DMS79 (cell line): ENCODE measurements at places on chromosomes 12 and 14.
A peak's percentile ranks its signal among the peaks of the same experiment; 100 is the strongest.

GRCh38 chr12:32893043-32893442 lies 3.5 kb downstream of the PKP2 start:
- DNase-seq, result no peak

- DNase-seq, result no peak
These were observed 458.1 kb downstream of the PCNX1 start for GRCh38 chr14:71365361-71365760.

GRCh38 chr12:108568338-108569154 lies 6.2 kb downstream of the ISCU start:
- peak; percentile 79 for DNase-seq

- DNase-seq, result no peak
These were observed 14.5 kb upstream of the WDR89 start for GRCh38 chr14:63656194-63656593.

GRCh38 chr12:104122298-104122697 lies 15.7 kb downstream of the NFYB start:
- no peak for DNase-seq

- no peak for DNase-seq
These were observed 20.2 kb downstream of the EVL start for GRCh38 chr14:100085462-100085861.

DNA sequence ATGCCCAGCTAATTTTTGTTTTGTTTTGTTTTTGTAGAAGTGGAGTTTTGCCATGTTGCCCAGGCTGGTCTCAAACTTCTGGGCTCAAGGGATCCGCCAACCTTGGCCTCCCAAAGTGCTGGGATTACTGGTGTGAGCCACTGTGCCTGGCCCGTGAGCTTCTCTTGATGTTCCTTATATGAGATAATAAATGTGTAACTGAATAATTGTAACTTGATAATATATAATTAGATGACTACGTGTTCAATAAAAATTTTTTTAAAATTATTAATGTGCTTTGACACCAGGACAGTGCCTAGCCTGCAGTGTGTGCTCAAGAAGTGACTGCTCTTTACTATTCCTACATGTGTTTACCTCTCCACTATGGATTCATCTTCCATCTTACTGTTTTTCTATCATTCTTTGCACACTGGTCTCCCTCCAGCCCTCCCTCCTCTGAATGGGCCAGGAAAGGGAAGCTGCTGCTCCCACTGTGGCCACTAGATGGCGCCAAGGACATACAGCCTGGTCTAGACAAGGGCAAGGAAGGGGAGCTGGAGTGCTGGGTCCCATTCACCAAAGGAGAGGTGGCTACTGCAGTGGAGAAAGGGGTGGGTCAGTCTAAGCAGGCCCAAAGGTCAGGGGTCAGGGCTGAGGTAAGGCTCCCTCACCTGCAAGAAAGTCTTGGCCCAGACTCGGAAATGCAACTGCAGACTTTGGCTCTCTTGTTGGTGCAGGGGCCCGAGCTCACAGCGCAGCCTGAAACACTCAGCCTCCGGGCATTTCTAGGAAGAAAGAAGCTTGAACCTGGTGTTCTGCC lies 14.7 kb upstream of the ZNF385A start:
- DNase-seq, result no peak

GRCh38 chr14:75426332-75427125 lies 1.3 kb upstream of the JDP2 start:
- DNase-seq, result no peak

DNA sequence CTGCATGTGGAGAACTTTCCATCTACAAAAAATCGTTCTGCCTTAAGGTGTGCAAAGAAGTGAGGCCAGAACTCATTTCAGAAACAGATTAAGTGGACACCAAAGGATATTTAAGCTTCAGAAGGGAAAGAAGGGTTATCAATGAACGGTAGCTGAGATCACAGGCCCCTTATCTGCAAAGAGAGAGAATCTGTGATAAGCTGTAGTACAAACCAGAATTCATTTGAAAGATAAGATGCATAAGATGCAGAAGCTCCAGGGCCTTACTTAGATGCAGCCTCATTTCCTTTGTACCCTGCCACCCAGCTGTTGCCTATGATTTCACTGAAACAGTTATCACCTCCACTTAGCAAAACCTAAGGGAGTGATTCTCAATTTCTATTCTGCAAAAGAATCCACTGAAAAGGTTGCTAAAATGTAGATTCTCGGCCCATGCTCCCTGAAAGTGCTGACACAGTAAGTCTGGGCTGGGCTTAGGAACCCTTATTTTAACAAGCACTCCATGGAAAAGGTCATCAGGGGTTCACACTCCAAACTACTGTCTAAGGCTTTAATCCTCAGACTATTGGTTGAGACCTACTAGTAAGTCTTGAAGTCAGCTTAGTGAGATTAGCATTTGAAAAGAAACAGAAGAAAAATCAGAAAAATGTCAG lies 64.8 kb downstream of the HELB start:
- DNase-seq, result no peak

DNA sequence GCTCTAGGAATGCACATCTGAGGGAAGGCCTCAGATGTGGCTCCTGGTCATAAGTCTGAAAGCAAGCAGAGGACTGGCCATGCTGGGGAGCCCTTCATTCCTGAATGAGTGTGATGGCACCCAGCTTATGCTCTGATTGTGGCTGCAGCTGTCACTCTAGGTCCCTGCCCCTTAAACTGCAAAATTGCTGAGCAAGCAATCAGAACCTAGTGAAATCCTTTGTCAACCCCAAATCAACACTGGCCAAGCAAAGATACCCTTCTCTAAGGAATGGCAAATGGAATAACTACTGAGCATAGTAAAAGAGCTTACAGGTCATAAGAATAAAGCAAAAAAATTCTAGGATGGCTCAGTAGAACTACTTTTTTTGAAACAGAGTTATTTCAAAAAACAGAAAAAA lies 4.3 kb upstream of the PLEKHG7 start:
- DNase-seq, result no peak

DNA sequence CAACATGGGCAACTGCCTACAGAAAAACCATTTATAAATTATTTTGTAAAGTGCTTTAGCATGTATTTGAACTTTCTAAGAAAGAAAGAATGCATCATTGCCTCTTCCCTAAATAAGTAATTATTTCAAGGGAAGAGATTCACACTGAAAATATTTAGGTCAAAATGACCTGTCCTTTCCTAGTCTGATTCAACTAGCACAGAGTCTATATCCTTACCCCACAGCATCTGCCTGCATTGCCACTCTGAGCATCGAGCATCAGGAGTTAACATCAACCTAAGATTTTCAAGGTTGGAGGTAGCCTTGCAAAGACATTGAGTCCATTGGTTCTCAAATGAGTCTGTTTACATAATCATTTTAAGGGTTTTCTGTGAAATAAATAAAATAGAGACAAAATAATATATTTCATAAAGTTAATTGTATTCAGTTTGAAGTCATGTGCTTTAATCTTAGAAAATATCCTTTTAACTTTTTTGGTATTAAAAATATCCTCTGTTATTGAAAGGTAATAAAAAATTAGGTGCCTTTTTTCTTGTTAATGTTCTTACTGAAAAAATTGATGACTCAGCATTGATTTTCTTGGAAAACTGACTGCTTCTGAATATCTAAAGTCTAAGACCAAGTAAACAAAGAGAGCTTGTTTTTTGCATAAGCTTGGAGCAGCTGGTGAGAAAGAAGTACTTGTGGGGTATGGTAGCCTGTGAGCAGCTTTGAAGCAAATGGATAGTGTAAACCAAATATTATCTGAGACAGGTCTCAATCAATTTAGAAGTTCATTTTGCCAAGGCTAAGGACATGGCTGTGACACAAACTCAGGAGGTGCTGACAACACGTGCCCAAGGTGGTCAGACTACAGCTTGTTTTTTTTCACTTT lies 269.0 kb upstream of the CLEC14A start:
- no peak for DNase-seq

- DNase-seq, result no peak
These were observed 11.3 kb downstream of the VASH1 start for GRCh38 chr14:76772300-76773187.

- DNase-seq, result no peak
These were observed 134.5 kb upstream of the C14orf180 start for GRCh38 chr14:104445086-104445485.

DNA sequence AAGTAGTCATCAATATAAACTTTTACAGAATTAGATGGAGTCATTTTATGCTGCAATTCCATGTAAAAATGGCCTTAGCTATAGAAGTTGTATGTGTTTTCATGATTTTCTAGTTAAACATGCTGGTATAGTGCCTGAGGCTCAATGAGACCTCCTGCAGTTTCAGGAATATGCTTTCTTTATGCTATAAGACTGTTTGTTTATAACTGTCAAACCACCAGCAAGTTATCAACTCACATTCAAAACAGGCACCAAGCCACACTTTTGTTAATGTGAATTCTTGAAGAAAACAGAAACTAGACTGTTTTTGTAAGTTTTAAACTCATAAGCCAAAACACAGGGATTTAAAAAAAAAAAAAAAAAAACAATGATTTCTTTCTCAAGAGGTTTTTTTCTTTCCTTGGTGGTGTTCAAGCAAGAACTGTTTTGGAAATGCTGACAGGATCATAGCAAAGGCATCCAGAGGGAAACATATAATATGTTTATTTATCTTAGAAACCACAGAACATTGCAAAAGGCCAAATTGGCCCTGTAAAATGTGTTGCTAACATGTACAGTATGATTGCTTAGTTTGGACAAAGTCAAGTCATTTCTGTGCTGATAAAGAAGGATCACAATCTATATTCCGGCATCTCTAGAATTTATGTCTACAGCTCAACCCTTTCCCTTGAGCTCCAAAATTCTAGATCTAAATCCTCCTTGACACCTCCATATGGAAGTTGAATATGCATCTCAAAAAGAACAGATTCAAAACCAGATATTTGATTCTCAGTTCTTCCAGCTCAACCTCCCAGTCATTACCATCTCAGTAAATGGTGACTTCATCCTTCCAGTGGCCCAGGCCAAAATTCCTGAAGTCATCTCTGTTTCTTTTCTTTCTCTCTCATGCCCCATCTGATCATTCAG lies 29.0 kb upstream of the LUM start:
- DNase-seq, result no peak

- no peak for DNase-seq
These were observed 32.6 kb downstream of the TRHDE start for GRCh38 chr12:72304751-72305150.

- no peak for DNase-seq
These were observed 374.3 kb upstream of the CCDC196 start for GRCh38 chr14:66111891-66112290.

GRCh38 chr14:53048631-53049030 lies 97.8 kb upstream of the FERMT2 start:
- no peak for DNase-seq

DNA sequence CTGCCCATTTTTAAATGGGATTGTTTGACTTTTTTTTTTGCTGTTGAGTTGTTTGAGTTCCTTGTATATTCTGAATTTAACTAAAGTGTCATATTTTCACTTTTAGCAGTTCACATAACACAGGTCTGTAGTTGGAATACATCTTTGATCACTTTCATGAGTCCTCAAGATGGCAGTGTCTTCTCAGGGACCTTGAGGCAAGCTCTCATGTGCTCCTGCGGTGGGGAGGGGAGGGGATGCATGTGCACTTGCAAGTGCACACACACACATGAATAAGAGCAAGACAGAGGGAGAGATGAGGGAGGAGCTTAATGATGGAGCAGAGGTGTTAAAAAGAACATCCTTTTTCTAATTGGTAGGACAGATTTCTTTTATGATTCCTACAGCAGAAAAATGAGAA lies 291.4 kb upstream of the OR4E1 start:
- no peak for DNase-seq

- no peak for DNase-seq
These were observed 143.3 kb upstream of the BCL2L14 start for GRCh38 chr12:11927286-11927935.

DNA sequence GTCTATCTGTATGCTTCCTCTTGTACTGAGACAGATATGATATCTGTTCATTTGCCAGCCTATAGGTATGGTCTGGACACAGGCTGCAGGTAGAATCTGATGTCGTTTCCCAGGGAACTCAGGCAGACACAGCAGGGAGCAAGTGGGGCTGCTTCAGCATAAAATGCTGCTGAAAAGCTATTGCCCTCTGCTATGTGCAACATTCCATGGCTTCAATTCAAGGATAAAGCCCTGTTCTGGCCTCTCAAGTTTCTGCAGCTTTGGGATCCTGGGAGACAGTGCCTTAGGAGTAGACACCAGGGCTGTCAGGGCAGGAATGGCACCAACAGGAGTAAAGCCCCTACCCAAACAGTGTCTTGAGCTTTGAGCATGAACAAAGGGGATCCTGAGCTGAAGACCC lies 173.5 kb downstream of the SLC41A2 start:
- DNase-seq, result no peak

DNA sequence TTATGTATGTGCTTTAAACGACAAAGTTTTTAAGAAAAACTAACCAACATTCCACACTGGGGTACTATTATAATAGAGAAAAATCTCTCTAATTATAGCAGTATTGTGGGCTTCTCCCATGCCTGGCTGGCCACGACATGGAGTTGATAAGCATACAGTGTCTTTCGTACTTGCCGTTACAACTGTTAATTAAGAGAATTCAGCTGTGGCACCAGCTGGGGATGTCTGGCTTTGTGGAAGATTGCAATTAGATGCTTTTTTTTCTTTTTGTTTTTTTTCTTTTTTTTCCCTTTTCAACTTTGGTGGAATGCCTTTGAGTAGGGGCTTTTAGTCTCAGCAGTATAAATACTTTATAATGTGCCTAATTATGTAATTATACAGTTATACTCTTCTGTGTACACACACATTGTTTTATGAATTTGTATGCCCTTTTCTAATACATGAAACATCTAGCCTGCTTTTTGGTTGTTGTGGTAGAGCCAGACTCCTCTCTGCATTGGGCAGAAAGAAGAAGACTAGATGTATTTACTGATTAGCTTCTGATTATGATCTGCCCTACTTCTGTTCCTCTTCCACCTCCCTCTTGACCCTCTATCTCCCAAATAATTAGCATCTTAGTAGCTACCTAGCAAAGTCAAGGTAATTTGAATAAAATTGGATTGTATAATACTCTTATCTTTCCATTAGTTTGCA lies 76.4 kb downstream of the SUSD6 start:
- no peak for DNase-seq

DNA sequence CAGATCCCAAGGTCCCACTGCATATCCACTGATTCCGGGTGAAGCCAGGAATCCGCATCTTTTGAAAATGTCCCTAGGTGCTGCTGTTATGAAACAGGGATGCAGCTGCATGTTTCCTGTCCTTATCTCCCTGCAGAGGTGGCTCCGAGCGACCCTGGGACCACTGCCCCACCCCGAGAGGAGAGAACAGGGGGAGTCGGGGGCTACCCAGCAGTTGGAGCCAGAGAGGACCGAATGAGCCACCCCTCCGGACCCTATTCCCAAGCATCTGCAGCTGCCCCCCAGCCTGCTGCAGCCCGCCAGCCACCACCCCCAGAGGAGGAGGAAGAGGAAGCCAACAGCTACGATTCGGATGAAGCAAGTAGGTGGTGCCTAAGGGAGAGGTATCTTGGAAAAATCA lies 30.3 kb upstream of the OAS1 start:
- no peak for DNase-seq

- peak; percentile 50 for DNase-seq
These were observed at the start of gene GLS2 for GRCh38 chr12:56488041-56488955. Gene GLS2, minus strand, starts transcription at chr12:56488161. Its CDS starts 43 bp downstream, at chr12:56488118.

GRCh38 chr12:23504043-23504442 lies 445.4 kb downstream of the SOX5 start:
- DNase-seq, result no peak

GRCh38 chr12:116745554-116745953 lies 7.4 kb downstream of the RNFT2 start:
- DNase-seq, result no peak

- DNase-seq, result peak; percentile 73
These were observed 399.8 kb downstream of the RGS6 start for GRCh38 chr14:72332046-72332445.

GRCh38 chr12:51820526-51821439 lies 27.7 kb downstream of the FIGNL2 start:
- DNase-seq, result peak; percentile 29

- DNase-seq, result no peak
These were observed 111.1 kb downstream of the SMOC1 start for GRCh38 chr14:69990323-69990722.

- DNase-seq, result peak; percentile 61
These were observed 219.8 kb downstream of the SLC41A2 start for GRCh38 chr12:104738331-104738730.
